DND-41 (cell line): ENCODE measurements at places on chromosomes 3 and 15.

- no peaks in the 10 kb centered on the region for H3K36me3 ChIP-seq
- no peak for DNase-seq
- H3K4me1 ChIP-seq = no peaks in the 10 kb centered on the region
- no peaks in the 10 kb centered on the region for H3K27me3 ChIP-seq
- H3K4me3 ChIP-seq = no peak overlapping the region
- H3K27ac ChIP-seq = no peak overlapping the region
Measured at GRCh38 chr15:36886191-36886590, 214.2 kb downstream of the MEIS2 start.

DNA sequence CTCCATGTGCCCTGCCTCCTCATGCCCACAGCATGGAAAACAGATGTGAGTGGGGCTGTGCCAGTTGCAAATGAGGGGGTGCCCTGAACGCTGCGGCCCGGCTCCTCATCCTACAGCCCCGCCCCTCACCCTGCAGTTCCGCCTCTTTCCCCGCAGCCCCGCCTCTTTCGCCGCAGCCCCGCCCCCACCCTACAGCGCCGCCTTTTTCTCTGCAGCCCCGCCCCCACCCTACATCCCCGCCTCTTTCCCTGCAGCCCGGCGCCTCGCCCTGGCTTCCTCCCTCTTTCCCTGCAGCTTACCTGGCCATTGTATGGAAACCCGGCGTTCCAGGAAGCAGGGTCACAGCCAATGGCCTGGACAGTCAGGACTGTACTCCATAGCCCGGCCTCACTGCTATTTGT is 284.9 kb downstream of the TLE3 start:
- H3K36me3 ChIP-seq = no peaks in the 10 kb centered on the region
- no peak for DNase-seq
- no peaks in the 10 kb centered on the region for H3K4me1 ChIP-seq
- H3K4me3 ChIP-seq = no peak overlapping the region
- no peak overlapping the region for H3K27ac ChIP-seq

DNA sequence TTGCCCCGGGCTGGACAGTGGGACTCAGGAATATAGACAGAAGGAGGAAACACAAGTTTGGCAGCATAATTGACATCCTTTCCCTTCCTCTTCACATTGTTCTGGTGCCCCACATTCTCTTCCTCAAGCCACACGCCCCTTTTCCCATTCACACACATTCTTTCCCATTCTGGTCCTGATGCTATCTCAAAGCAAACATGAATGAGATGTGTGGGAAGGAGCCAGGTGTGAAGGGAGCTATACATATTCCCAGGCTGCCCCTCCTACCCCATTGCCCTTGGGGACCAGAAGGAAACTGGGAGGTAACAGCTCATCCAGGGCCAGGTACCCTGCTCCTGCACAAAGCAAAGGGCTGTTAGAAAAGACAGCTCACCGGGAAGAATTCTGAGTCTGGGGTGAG is 23.4 kb upstream of the CLK3 start:
- no peak for DNase-seq
- no peaks in the 10 kb centered on the region for H3K4me1 ChIP-seq
- no peaks in the 10 kb centered on the region for H3K27me3 ChIP-seq
- H3K27ac ChIP-seq = no peak overlapping the region
- H3K36me3 ChIP-seq = peaks cover 25% of the 10 kb centered on the region

- no peak overlapping the region for H3K4me3 ChIP-seq
- H3K4me1 ChIP-seq = no peaks in the 10 kb centered on the region
- no peak for DNase-seq
- H3K27ac ChIP-seq = no peak overlapping the region
- no peaks in the 10 kb centered on the region for H3K27me3 ChIP-seq
Measured at GRCh38 chr3:123893012-123893411, 8.9 kb upstream of the MYLK start.

DNA sequence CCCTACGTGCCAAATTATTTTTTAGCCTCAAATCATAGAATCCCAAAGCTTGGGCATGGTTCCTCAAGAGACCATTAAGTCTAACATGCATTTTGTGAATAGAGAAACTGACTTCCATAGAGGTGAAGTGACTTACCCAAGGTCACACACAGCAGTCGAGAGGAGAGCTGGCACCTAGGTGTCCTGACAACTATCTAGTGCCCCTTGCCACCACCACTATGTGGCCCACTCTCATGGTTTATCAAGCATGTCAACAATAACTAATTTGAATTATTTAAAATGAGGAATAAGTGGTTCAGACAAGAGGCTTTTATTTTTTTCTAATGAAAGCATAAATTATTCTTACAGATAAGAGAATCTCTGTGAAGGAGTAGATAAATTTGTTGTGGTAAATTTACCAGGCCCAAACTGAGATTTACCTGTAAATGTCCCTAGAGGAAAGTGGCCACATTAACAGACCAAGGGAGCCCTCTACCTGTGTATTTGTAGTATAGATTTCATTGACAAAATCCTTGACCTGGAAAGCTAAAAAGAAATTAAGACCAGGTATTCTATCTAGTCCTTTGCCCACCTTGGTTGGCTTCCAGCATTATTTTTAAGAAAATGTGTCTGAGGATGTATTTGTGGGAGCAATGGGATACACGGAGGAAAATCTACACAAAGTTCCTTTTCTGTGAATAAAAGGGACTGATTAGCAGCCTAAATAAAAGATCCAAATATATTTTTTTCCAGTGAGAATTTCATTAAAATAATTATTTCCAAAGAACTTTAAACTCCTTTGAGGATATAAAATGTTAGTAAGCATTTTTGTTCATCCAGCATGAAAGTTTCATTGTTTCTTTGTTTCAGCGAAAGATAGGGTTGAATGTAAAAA is 49.1 kb downstream of the IQCH start:
- no peak overlapping the region for H3K4me3 ChIP-seq
- no peak for DNase-seq
- no peaks in the 10 kb centered on the region for H3K4me1 ChIP-seq
- H3K27me3 ChIP-seq = no peaks in the 10 kb centered on the region
- H3K36me3 ChIP-seq = no peaks in the 10 kb centered on the region

GRCh38 chr3:16480861-16481545 is 32.5 kb downstream of the RFTN1 start:
- H3K4me1 ChIP-seq = peaks cover 5% of the 10 kb centered on the region; the same call in 1 of the 2 replicates
- H3K36me3 ChIP-seq = peaks cover 65% of the 10 kb centered on the region
- no peak overlapping the region for H3K4me3 ChIP-seq
- H3K27me3 ChIP-seq = no peaks in the 10 kb centered on the region
- no peak overlapping the region for H3K27ac ChIP-seq

- no peak for DNase-seq
- H3K4me3 ChIP-seq = no peak overlapping the region
- no peaks in the 10 kb centered on the region for H3K27me3 ChIP-seq
Measured at GRCh38 chr3:162517110-162517509, 1020.5 kb downstream of the OTOL1 start.

DNA sequence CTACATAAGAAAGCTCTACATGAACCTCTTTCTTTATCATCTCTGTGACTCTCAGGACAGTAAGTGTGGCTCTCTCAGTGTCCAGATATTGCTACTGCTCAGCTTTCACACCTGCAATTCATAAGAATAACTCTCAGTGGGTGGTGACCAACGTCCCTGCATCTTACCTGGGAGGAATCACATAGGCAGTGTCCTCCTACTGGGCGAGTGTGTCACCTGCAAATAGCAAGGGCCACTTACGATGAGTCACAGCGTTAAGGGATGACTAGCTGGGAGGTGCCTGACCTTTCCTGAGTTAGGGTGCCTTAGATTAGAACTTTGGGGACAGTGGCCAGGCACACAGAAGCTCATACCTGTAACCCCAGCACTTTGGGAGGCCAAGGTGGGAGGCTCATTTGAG is 90.8 kb upstream of the C3orf80 start:
- H3K36me3 ChIP-seq = no peaks in the 10 kb centered on the region
- DNase-seq = no peak
- H3K4me1 ChIP-seq = no peaks in the 10 kb centered on the region
- peaks cover 9% of the 10 kb centered on the region for H3K27me3 ChIP-seq
- no peak overlapping the region for H3K4me3 ChIP-seq

DNA sequence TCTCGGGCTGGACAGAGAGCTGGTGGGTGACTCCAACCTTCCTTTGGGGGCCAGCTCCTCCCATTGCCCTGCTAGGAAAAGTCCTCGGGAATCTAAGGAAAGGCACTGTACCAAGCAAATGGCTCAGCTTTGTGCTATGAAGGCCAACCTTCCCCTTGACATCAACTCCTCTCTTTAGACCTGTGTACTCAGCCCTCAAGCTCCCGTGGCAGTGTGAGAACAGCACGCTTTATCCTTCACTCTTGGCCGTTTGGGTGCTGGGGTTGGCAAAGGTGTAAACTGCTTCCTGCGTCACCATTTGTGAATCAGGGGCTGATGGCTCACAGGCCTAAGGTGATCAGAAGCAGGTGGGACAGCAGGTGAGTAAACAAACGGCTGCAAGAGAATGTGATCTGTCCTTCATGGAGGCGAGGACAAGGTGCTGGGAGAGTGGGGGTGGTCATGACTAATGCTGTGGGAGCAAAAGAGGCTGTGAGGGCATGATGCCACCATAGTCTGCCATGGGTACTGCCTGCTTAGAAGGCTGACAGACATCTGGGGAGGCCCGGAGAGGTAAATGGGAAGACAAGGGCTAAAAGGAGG is 165.2 kb upstream of the TPM1 start:
- H3K4me3 ChIP-seq = no peak overlapping the region
- H3K27me3 ChIP-seq = peaks cover 3% of the 10 kb centered on the region
- no peaks in the 10 kb centered on the region for H3K36me3 ChIP-seq
- no peak overlapping the region for H3K27ac ChIP-seq
- H3K4me1 ChIP-seq = no peaks in the 10 kb centered on the region

- no peaks in the 10 kb centered on the region for H3K27me3 ChIP-seq
- H3K4me3 ChIP-seq = no peak overlapping the region
- DNase-seq = no peak
- H3K27ac ChIP-seq = no peak overlapping the region
Measured at GRCh38 chr3:139340784-139341183, 3.0 kb upstream of the MRPS22 start.
